ENCODE measurements at places on chromosomes 1 and 21.

DNA sequence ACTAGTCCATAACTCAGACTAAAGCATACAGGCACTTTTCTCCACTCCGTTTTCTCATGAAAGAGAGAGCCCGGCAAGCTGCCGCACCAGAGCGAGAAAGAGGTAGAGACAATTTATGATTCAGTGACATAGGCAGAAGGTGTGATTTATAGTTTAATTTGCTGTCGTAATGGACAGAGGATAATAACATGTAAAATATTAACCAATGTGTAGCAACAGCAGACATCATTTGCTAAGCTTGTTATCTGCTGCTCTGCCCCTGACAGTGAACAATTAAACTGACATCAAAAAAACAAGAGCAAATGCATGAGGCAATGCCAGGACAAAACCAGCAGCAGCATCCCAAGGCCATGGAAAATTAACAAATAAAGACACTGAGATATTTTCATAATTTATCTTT, 214.0 kb downstream of the ATG4C start:
- no peak for DNase-seq

DNA sequence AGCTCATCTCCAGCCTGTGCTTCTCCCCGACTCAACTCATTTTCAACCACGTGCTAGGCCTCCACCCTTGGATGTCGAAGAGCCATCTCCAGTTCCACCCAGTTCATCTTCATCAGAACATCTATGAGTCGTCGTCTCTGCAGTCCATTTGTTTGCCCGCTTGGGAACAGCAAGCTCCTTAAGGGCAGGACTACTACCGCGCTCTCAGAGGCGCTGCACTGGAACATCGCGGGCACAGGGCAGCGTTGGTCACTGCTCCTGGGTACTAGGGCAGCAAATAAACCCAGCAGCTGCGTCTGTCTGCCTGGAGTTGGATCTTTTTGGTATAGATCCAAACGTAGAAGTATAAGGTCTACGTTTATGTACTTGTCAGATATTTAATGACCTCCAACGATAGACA, 478 bp upstream of the PRDM2 start:
- DNase-seq: no peak

- DNase-seq: no peak
Observed at GRCh38 chr1:204459706-204460105, 34.9 kb downstream of the PIK3C2B start.

- no peak for DNase-seq
Observed at GRCh38 chr1:181931873-181932272, 129.6 kb downstream of the ZNF648 start.

GRCh38 chr1:9549955-9550546, 10.8 kb downstream of the SLC25A33 start:
- DNase-seq: no peak

- no peak for DNase-seq
Observed at GRCh38 chr21:44855572-44855971, 17.9 kb downstream of the PTTG1IP start.

DNA sequence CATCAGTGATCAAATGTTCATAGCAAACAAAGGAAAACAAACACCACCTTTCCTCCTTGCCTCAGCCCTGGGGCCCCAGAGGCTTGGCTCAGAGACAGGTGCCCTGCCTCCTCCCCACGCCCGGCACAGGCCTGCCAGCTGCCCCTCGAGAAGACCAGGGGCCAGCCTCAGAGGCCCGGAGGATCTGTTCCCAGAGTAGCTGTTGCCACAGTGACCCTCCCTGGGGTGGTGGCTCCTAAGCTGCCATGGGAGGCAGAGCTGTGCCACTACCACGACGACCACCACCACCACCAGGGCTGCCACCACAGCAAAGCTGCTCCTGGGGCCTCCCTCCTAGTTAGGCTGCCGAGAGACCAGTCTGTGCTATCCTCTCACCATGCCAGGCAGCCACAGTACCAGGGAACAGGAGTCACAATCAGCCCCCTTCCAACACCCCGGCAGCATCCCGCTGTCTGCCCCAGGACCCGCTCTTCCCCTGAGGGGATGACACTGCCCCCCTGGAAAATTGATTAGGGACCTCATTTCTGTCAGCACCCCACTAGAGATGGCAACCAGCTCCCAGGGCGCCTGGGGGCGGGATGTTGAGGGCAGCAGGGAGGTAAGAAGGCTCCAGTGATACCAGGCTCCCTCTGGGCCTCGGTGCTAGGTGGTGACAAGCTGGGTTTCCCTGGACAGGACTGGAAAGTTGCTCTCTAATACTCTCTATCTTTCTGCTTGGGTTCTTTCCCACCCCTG, 30.5 kb downstream of the KCNC4 start:
- DNase-seq: no peak

DNA sequence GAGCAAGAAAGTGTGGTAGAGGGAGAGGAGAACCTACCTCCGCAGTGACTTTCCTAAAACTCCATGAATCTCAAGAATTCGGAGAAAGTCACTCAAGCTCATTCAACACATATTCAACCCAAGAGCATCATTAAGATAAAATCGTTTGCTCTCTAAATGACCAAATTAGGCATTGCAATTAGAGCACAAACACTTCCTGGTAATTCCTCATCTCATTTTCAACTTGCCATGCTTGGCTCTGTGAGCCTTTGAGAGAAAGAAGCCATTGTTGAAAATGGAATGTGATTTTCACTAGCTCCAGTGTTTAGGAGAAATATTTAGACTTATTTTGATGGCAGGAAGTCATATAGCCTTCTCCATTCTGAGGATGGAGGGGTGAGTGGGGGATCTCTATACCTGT, 52.5 kb downstream of the KAZN start:
- no peak for DNase-seq

GRCh38 chr1:113782406-113782805, 23.1 kb upstream of the PHTF1 start:
- DNase-seq: no peak

- peak; percentile 68 for DNase-seq
Observed at GRCh38 chr1:223683586-223684487, 18.3 kb upstream of the CAPN8 start.

DNA sequence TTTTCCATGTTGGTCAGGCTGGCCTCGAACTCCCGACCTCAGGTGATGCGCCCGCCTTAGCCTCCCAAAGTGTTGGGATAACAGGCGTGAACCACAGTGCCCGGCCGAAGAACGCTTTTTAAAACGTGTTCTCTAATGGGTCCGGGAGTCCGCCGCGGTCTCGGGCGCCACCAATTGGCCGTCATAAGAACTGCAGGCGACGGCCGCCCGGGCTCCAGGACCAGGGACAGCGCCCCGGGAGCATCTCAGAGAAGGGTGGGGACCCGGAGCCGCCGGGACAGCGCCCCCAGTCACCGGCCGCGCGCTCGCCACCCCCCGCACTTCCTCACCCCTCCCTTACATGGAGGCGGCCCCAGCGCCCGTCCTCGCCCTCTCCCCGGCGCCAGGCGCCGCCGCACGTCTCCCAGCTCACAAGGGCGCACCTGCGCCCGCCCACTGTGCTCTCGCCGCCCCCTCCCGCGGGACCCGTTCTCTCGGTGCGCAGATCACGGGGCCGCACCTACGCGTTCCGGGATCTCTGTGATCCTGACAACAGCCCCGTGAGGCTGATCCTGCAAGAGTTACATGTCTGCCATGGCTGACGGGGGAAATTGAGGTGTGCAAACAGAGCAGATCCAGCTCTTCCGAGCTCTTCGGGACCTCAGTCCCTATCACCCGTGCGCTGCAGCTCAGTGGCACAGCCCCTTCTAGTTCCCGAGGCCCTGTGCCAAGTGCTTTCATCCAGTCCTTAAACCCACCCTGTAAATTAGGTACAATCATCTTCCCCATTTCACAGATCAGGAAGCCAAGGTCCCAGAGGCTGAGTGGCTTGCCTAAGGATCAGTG, 9.8 kb downstream of the RAP1GAP start:
- DNase-seq: peak; percentile 96

DNA sequence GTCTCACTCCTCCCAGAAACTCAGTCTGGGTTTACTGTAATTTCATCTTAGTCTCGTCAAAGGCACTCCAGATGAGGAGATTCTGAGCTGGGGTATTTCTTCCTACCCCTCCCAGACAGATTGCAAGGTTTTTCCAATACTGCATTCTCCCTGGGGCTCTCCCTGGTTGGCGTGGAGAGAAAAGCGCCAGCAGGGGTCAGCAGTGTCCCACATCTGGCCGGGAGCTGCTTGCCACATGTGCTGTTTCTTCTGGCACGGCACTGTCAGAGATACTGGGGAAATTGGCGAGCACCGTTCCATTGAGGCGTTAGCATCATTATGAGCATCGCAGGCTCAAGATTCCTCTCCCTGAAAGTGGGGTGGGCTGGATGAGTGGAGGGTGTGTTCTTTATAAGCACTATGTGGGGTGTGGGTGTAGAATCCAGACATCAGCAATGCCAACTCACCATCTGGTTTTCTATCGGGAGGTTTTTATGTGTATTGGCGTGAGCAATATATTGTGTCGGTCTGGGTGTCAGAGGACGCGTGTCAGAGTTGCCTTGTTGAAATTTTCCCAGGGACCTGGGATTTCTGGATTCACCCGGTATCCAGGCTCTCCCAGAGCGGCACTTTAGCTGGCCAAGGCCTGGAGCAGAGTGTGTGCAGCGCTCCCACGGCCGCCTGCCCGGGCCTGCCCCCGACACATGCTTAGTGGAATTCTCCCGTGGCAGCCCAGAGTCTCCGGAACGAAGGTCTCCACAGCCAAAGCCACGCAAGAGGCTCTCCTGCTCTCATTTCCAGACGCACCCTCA, 8.0 kb upstream of the NAV1 start:
- DNase-seq: peak; percentile 93

DNA sequence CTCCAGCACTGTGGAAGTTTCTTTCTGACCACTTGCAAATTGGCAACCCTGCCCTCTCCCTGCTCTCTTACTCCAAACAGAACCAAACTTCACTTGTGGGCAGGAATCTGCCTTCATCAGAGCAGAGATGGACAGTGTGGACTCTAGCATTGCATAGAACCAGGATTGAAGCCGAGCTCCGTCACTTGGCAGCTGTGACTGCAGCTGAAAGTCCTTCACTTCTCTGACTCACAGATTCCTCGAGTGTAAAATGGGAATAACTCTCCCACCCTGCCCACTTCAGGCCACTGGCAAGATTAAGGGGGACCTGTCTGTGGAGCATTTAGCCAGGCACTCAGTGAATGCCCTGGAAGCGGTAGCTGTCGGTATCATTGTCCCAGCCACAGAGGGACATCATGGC, 75.7 kb upstream of the ZBTB40 start:
- DNase-seq: no peak

DNA sequence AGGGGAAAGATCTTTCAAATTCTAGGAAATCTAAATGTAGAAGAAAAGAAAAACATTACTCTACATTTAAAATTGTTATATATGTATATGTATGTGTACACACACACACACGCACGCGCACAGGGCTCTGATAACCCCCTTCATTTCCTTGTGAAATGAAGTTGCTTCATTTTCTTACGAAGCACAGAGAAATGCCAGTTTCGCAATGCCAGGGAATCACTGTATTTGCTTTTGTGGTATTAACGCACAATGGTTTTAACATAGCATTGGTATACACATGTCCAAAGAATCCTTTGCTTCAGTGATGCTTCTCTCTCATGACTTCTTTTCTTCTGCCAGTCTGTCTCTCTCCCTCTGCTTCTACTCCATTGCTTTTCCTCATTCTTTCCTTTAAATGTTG, 8.4 kb upstream of the DDAH1 start:
- DNase-seq: no peak

- no peak for DNase-seq
Observed at GRCh38 chr1:111873460-111874030, 115.9 kb downstream of the KCND3 start.
